ENCODE measurements at places on chromosomes 6 and 20.

- DNase-seq, result no peak
These were observed 5.0 kb downstream of the GCNT2 start for GRCh38 chr6:10526156-10526555.

GRCh38 chr6:11853678-11854407 is 75.2 kb upstream of the ADTRP start:
- DNase-seq, result no peak

- DNase-seq, result no peak
These were observed 2.5 kb downstream of the NCOA7 start for GRCh38 chr6:125793280-125793679.

GRCh38 chr6:49866485-49866943 is at the start of gene CRISP1:
Gene CRISP1 (minus strand): TSS chr6:49866535. CDS start chr6:49857400, 9,135 bp downstream.
- DNase-seq, result no peak

GRCh38 chr6:69305456-69305855 is 491.4 kb downstream of the LMBRD1 start:
- no peak for DNase-seq

GRCh38 chr6:97629180-97629579 is 346.2 kb upstream of the MMS22L start:
- DNase-seq, result no peak

- no peak for DNase-seq
These were observed 307.1 kb downstream of the GRIK2 start for GRCh38 chr6:101700655-101701054.

DNA sequence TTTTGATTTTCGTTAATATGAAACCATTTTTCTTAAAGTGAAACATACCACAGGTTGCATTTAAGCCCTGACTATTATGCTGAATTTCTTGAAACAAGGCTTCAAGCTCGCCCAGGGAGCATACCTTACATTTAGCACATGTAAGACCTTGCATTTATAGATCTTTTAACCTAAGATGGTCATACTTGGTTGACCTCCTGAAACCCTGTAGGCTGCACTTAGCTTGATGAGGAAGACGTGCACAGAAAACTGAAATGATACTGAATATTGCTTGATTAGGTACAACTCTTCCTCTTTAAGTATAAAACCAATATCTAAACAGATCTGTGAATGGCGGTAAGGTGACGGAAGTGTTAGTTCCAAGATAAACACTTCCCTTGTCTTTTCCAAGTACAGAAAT is 82.2 kb downstream of the CTNNBL1 start:
- DNase-seq, result no peak

DNA sequence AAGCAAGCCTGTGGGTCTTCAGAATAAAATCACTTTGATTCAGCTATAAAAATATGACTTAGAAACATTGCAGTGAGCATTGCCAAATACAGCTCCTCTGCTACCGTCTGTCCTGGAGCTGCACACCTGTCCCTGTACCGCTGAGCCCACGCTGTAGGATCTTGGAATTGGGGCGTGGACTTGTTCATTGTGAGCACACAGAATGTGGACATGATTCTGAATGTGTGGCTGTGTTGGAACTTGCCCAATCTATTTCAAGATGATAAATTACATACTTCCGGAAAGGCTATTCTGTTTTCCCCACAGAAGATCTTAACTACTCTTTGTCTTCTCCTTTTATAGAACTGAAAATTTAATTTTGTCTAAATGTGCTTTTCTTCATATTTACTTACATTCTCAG is 107.3 kb downstream of the UST start:
- no peak for DNase-seq

- no peak for DNase-seq
These were observed 49.9 kb downstream of the CDH4 start for GRCh38 chr20:61301711-61302525.

DNA sequence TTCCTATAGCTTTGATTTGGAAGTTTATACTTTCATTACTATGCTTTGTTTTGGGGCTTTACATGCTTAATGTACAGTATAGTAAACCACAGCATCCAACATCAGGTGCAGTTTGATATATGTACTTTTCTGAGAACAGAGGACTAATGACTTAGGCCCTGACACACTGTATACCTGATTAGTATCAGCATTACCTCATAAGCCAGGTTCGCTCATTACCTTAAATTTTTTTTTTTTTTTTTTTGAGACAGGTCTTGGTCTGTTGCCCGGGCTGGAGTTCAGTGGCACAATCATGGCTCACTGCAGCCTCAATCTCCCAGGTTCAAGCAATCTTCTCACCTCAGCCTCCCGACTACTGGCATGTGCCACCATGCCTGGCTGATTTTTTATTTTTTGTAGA is 28.4 kb downstream of the CD109 start:
- DNase-seq, result no peak

DNA sequence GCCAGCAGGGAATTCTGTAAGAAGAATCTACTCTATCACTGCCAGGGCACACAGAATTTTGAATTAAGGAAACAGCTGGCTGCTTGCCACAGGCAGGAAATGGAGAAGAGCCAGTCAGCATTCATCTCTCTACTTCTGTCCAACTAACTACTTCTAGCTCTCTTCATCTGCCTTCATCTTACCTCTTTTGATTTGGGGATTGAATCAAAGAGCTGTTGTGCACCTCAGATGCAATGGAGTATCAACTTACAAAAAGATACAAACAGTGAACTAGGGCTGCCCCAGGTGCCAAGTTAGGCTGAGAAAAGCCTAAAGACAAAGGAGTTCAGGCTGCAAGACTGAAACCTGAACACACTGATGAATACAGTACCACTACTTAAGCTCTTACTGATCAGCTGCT is 82.0 kb downstream of the PTPRK start:
- no peak for DNase-seq

GRCh38 chr6:122817766-122818165 is 28.7 kb downstream of the SMPDL3A start:
- no peak for DNase-seq

DNA sequence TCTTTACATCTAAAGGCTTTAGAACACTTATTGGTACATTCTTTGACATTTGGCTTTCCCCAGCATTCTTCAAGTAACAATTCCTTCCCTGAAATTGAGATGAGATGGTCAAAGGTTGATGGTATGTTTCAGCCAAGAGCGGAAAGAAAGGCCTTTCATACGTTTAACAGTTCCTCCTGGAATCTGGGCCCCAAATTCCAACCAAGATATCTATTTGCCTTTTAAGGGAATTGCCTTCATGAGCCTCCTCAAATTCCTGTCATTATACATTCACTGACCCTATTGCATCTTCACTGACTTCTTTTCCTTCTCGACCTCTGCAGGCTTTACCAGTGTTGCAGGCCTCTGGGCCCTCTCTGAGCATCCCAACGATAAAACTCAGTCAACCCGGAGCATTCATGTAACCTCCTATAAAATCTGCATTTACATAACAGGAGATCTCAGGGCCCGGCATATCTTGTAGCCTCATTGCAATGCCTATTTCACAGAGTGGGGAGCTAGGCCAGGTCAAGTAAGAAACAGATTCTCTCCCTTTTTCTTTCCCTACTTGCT is 18.3 kb upstream of the WFDC9 start:
- no peak for DNase-seq

GRCh38 chr20:13264907-13265306 is 43.8 kb downstream of the ISM1 start:
- DNase-seq, result no peak

DNA sequence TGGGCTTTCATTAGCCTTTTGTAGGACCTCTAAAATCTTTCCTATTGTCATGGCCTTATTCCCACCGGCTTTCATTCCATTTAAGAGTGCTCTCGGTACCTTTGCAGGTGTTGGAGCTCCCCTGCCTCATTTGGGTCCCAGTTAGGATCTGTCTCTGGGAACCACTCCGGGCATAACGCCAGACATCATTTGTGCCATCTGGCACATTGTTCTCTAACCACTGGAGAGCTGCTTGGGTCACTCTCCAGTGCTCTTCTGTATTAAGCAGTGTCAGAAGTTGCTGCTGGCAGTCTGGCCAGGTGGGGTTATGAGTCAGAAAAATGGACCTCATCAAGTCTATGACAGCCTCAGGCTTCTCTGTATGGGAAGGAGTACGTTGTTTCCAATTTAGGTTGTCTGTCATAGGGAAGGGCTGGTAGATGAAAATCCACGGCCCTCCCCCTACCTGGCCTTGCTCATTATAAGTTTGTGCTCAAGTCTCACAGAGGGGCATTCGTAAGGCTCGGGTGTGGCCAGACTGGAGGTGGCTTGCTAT is 62.9 kb upstream of the MOCS1 start:
- no peak for DNase-seq

DNA sequence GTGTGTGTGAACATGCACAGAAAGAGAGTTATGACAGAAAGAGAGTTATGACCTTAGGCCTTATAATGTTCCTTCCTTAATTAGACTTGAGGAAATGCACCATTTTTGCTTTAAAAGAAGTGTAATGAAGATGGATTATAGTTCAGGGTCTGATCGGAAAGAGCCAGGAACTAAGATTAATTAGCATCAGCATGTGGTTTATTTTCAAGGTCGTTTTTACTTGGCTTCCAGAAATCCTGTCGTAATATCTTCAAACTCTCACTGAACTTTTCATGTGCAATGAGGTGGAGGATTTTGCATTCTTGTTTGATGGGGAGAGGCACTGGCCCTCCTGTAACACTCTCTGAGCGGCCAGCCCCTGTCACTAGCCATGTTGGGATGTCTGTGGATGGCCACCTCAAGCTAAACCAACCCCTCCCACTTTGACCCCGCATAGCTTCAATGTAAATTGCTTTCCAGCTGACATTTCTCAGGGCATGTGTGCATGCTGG is 116.8 kb downstream of the CDC5L start:
- no peak for DNase-seq

DNA sequence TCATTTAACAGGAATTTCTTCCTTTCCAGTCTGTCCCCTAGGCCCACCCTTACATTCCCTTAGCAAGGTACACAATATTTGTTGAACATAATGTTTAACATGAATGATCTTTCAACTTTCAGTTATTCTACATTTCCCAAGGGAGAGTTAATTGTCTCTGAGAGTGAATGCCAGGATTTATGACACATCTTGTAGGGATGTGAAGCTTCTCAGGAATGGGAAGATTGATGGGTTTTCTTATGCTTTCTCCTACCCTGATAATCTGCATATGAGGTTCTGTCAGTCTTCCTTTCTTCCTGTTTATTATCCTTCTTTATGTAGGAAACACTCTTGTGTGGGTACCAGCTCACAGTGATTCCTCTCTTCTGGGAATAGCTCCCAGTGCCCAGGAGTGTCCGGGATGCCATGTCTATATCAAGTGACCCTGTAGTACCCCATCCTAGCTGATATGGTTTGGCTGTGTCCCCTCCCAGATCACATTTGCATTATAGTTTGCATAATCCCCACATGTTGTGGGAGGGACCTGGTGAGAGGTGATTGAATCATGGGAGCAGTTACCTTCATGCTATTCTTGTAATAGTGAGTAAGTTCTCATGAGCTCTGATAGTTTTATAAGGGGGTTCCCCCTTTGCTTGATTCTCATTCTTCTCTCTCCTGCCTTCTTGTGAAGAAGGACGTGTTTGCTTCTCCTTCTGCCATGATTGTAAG is 7.1 kb upstream of the FYN start:
- no peak for DNase-seq

DNA sequence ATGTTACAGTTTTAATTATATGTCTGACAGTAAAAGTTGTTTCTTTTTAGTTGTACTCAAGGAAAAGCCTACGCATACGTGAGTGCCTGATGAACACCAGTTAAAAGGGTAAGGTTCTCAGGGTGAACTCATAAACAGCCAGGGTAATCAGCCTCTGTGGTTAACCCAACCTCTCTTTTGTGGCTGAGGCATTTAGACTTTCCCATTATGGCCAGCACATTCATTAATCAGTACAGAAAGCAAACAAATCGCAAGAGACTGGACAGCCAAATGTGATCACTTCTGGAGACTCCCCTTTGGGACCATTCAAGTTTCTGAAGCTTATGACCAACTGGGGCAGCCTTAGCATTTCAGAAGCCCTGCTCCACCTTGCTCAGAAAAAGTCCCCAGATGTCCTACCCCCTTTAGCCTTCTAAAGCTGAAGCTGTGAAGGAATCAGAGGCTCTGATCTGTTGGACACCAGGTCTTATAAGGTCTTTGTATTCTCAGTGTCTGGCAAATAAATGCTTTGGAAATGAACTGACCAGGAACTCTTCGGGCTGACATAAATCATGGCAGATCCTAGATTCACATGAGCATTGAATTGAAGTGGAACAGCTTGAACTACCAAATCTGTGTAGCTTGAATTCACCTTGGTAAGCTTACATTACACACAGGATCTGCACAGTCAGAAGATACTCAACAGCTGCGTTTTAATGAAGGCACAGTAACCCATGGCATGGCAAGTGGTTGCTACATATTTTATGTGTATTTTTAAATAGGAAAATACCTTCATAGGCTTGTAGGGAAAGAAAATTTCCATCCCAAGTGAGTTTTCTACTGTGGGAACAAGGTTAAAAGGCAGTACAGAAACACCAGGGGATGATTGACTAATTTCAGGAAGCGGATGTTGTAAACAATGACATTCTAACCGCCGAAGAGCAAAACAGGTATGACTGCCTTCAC is 18.7 kb downstream of the IL20RA start:
- DNase-seq, result no peak

DNA sequence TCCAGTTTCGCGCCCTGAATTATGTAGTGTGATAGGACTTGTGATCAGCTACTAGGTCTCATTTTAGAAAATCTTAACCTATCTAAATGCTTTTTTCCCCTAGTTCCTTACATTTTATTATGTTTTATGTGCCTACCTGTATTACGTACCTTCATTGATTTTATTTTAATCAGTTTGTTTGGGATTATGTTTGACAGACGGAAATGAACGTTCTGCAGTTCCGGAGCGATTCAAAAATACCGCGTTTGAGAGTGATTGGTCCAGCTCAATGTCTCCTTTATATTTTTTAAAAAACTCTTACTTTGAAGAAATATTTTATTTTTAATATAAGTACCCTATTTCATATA is 114.3 kb upstream of the BTN3A2 start:
- DNase-seq, result no peak

DNA sequence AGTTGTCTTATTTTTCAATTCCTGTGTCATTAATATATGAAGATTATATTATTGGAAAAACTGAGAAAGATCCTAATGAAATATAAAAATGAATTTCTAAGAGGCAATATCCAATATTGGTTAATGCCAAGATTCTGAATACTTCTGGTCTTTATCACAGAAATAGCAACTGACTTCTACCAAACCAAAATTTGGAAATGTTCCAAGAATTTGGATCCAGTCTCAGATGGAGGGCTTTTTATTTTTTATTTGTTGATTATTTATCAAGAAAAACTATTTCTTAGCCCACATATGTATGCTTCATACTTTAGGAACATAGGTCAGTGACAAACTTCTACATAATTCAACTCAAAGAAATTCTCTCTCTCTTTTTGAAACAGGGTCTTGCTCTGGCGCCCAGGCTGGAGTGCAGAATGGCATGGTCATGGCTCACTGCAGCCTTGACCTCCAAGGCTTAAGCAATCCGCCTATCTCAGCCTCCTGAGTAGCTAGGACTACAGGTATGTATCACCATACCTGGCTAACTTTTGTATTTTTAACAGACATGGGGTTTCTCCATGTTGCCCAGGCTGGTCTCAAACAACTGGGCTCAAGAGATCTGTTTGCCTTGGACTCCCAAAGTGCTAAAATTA is 13.1 kb downstream of the NUP43 start:
- DNase-seq, result no peak

- peak; percentile 79 for DNase-seq
These were observed 224.3 kb upstream of the TSHZ2 start for GRCh38 chr20:52747845-52748284.

- DNase-seq, result no peak
These were observed 120.2 kb upstream of the AFDN start for GRCh38 chr6:167706313-167707109.

Data from NCI-H1694 treated with DMSO at 0.1 percent for 48 hours (cell line).